Activated naive CD4-positive, alpha-beta T cell treated with anti-CD3 and anti-CD28 coated beads, Interleukin-2, amount 10 ng/mL, durations not matched to agents 7 days and 5 days (primary cell): ENCODE measurements at places on chromosomes 6 and 20.

GRCh38 chr20:41180599-41181333 lies 43.4 kb downstream of the PLCG1 start:
- H3K4me3 ChIP-seq: no peak overlapping the region
- H3K27ac ChIP-seq: peak overlapping the region; percentile 56
- H3K4me1 ChIP-seq: peaks cover 12% of the 10 kb centered on the region
- H3K36me3 ChIP-seq: peaks cover 33% of the 10 kb centered on the region
- no peaks in the 10 kb centered on the region for H3K27me3 ChIP-seq

DNA sequence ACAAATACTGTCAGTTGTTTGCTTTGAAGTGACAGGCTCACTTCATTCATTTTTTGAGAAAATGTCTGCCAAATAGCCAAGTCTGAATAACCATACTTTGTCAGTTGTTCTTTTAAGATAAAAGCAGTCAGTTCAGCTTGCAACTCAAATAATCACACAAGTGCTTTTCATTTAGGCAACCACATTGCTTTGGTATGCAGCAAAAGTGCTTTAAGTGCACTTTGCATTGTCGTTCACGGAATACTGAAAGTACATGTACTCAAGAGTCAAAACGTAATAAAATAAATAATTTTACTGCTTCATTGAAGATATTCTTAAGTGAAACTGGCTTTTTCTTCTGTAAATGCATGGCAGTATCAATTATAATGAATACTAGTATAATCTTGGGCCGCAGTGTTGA lies 107.2 kb downstream of the MMS22L start:
- peaks cover 2% of the 10 kb centered on the region for H3K4me1 ChIP-seq
- H3K27ac ChIP-seq: no peak overlapping the region
- H3K4me3 ChIP-seq: no peak overlapping the region
- DNase-seq: no peak

GRCh38 chr6:154403788-154404187 lies 47.2 kb upstream of the IPCEF1 start:
- DNase-seq: no peak
- no peak overlapping the region for H3K4me3 ChIP-seq
- no peaks in the 10 kb centered on the region for H3K4me1 ChIP-seq
- H3K27ac ChIP-seq: no peak overlapping the region

- no peak overlapping the region for H3K4me3 ChIP-seq
- DNase-seq: no peak
Observed at GRCh38 chr6:168322966-168323365, 3.4 kb upstream of the DACT2 start.

DNA sequence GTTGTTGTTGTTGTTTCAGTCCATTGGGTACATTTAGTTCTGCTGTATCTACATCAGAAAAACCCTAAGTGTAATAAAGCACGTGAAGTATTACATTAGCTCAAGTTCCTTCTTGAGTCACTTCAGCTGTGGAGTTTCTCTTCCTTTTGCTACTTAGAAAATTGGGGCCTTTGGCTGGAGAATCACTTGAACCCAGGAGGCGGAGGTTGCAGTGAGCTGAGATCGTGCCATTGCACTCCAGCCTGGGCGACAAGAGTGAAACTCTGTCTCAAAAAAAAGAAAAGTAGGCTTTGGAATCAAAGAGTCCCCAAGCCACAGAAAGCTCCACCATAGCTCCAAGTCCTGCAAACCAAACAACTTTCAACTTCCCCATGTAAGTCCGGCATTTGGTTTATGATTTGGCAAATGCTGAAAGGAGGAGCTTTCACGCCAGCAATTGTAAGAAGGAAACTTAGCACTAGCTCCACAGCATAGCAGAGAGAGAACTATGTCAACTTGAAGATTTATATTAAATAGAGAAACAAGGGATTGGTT lies 56.5 kb upstream of the RNF144B start:
- H3K4me3 ChIP-seq: no peak overlapping the region
- peaks cover 2% of the 10 kb centered on the region for H3K4me1 ChIP-seq
- no peaks in the 10 kb centered on the region for H3K27me3 ChIP-seq
- no peak overlapping the region for H3K27ac ChIP-seq
- H3K36me3 ChIP-seq: no peaks in the 10 kb centered on the region

- peaks cover 59% of the 10 kb centered on the region for H3K27me3 ChIP-seq
- peaks cover 2% of the 10 kb centered on the region for H3K36me3 ChIP-seq
- H3K27ac ChIP-seq: peak overlapping the region; percentile 70
- peak overlapping the region; percentile 79 for H3K4me3 ChIP-seq
Observed at GRCh38 chr6:117481278-117481925, 1.1 kb upstream of the DCBLD1 start.

DNA sequence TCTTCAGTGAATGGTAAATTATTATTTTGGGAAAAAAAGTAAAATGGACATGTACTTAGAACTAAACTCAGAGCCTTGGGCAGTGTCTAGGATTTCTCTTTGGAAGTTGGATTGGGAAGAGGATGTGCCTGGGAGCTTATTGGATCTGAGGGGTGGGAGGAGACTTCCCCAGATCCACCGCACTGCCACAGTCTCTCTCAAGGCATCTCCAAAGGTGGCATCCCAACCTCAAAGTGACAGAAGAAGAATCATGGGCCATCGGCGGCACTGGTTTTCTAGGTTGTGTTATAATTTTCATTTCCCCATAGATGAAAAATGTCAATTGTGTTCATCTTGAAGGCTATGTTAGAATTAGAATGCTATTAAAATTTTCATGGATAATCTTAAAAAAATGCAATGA lies 66.8 kb upstream of the CD93 start:
- no peak overlapping the region for H3K4me3 ChIP-seq
- H3K27me3 ChIP-seq: peaks cover 38% of the 10 kb centered on the region
- no peaks in the 10 kb centered on the region for H3K36me3 ChIP-seq
- no peak for DNase-seq

- H3K27me3 ChIP-seq: no peaks in the 10 kb centered on the region
- no peak overlapping the region for H3K27ac ChIP-seq
- no peak for DNase-seq
- peaks cover 9% of the 10 kb centered on the region for H3K36me3 ChIP-seq
- peaks cover 21% of the 10 kb centered on the region for H3K4me1 ChIP-seq
- H3K4me3 ChIP-seq: no peak overlapping the region
Observed at GRCh38 chr6:15358579-15359327, 112.9 kb downstream of the JARID2 start.

DNA sequence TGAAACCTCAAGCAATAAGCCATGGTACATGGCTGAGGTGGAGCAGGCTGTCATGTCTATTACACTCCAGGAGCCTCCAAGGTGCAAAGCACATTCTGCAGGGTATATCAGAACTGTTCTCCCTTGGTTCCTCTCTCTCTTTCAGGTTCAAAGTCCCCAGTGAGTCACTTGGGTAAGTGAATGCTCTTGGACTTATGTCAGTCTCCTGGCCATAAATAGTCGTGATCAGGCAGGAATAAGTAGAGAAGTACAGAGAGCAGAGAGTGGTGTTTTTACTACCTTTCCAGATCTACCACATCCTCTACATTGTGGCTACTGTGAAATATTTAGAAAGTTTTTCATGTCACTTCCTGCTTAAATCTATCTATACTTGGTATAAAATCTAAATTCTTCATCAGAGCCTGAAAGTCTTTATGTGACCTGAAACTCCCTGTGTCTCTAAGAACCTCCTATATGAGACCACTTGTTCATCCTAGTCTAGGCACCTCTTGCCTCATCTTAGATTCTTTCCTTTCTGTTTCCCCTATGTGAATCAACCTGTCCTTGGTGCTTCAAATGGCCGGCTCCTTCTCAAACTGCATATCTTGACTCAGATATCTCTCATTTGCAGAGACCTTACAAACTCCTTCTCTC lies 1077.6 kb upstream of the MAP3K7 start:
- H3K27ac ChIP-seq: no peak overlapping the region
- no peaks in the 10 kb centered on the region for H3K36me3 ChIP-seq
- H3K4me3 ChIP-seq: no peak overlapping the region
- no peaks in the 10 kb centered on the region for H3K4me1 ChIP-seq
- no peak for DNase-seq

DNA sequence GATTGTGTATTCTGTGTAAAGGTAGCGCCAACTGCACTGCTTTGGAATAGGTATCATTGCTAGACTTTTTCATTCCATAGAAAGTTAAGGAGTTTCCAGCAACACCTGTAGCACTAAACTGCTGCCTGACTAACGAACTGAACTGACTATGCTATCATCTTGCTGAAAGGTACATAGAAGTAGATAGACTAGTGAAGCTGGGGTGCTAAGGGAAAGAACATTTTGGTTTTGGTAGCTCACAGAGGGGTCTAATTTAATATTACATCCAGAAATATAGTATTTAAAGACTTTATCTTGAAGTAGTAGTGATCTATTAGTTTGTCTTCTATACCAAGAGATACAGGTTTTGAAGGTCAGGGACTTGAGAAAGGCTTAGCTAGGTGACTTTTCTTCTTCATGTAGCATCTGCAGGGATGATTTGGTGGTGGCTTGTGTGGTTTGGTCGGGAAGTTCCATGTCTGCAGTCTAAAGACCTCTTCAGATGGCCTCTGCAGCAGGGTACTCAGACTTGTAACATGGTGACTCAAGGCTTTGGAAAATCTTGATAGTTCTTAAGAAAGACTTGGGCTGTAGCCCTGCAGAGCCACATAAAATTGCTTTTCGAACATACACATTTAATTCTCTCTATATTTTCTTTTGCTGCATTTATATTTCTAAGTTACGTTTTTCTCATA lies 10.2 kb downstream of the SENP6 start:
- peaks cover 11% of the 10 kb centered on the region for H3K36me3 ChIP-seq
- H3K27me3 ChIP-seq: no peaks in the 10 kb centered on the region
- peak overlapping the region; percentile 17 for H3K27ac ChIP-seq
- H3K4me3 ChIP-seq: no peak overlapping the region
- peaks cover 62% of the 10 kb centered on the region for H3K4me1 ChIP-seq

GRCh38 chr20:40868551-40869217 lies 159.9 kb upstream of the TOP1 start:
- no peaks in the 10 kb centered on the region for H3K4me1 ChIP-seq
- no peak overlapping the region for H3K4me3 ChIP-seq
- H3K27me3 ChIP-seq: peaks cover 12% of the 10 kb centered on the region
- DNase-seq: no peak
- no peaks in the 10 kb centered on the region for H3K36me3 ChIP-seq
- no peak overlapping the region for H3K27ac ChIP-seq

DNA sequence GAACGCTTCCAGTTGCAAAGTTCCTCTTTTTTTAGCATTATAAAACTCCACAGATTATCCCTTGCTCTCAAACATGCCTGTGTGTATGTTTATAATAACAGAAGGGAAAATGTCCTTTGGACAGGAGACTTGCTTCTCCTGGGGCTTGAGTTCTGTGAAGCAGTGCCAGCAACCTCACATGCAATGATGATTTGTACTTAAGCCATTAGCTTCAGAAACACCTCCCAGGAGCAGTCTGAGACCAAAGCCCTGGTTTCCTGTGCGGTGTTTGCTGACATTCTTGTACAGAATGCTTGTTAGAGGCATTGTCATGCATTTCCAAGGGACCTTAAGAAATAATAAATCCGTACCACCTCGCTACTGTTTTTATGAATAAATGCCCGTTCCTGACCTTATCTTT lies 752.8 kb downstream of the CBLN4 start:
- no peak overlapping the region for H3K27ac ChIP-seq
- DNase-seq: no peak
- no peaks in the 10 kb centered on the region for H3K36me3 ChIP-seq
- H3K4me1 ChIP-seq: no peaks in the 10 kb centered on the region
- no peak overlapping the region for H3K4me3 ChIP-seq

DNA sequence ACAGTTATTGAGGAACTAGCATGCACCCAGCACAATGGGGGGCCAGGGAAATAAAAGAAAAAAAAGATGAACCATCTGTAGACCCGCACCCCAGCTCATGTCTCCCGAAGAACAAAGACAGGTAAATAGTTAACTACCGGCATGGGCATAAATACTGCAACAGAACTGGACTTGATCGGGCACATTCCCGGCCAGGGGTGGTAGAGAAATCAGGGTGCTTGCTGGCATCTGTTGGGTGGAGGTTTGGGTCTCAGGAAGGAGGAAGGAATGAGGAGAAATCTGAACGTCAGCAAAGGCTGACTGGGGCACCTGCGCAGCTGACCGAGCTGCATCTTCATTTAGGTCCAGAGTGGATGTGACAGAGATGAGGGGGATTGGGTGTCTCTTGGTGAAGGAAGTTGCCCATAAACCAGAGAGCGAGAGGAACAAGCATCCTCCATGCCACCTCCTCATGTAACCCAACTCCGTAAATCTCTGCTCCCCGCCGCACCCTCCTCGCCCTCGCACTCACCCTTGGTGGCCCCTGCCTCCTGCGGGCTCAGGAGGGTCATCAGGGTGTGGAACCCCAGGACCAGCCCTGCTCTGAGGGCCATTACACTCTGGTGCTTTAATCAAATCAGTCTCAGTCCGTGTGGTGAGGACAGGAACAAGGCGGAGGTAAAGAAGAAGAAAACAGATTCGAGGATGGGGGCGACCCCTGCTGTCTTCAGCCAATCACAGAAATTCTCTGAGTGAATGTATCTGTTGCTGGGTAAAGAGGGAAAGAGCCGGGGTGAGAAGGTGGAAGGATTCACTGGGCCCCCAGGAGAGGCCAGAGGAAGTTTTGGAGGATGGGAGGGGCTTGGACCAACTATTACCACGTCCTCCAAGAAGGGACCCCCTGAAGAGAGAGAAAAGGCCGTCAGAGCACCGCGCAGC lies at the start of gene HLA-DOA:
HLA-DOA (minus strand) TSS at position 648 of the 918 bp plus-strand sequence.
- peak within 1 kb of the TSS; percentile 8 for H3K4me3 ChIP-seq
- H3K27ac ChIP-seq: no peak within 1 kb of the TSS
- peaks cover 59% of the 10 kb centered on the region for H3K27me3 ChIP-seq
- peaks cover 11% of the 10 kb centered on the region for H3K4me1 ChIP-seq
- H3K36me3 ChIP-seq: no peaks in the 10 kb centered on the region
- peak; percentile 46 for DNase-seq

DNA sequence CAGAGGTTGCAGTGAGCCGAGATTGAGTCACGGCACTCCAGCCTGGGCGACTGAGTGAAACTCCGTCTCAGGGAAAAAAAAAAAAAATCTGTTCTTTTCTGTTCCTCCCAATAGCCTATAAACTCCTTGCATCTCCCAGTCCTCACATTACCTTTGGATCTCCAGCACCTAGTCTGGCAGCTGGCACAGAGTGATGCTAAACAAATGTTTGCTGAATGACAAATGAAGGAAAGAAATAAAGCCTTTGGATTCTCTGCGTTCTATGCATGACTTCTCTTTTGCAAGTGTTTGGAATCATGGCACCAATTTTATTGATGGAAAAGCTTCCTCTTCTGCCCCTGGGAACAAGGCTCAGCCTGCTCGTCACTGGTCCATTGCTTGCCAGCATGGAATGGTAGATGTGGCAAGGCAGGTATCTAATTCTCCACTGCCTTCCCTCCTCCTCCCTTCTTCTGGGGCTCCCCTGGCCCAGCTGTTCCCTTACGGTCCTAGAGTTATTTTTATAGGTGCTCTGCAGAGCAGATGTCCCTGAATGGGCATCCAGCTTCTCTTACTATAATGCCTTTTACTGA lies 53.6 kb upstream of the FYN start:
- H3K36me3 ChIP-seq: peaks cover 7% of the 10 kb centered on the region
- peaks cover 13% of the 10 kb centered on the region for H3K4me1 ChIP-seq
- no peak overlapping the region for H3K27ac ChIP-seq
- no peak overlapping the region for H3K4me3 ChIP-seq

- no peak overlapping the region for H3K27ac ChIP-seq
- DNase-seq: no peak
- no peaks in the 10 kb centered on the region for H3K27me3 ChIP-seq
- no peak overlapping the region for H3K4me3 ChIP-seq
Observed at GRCh38 chr6:90421666-90422065, 125.0 kb upstream of the BACH2 start.

- no peaks in the 10 kb centered on the region for H3K36me3 ChIP-seq
- no peak overlapping the region for H3K27ac ChIP-seq
- no peaks in the 10 kb centered on the region for H3K27me3 ChIP-seq
- no peak overlapping the region for H3K4me3 ChIP-seq
Observed at GRCh38 chr20:17142666-17143065, 84.2 kb upstream of the PCSK2 start.
